Esophagus squamous epithelium (tissue), 5 donors: ENCODE measurements at places on chromosomes 13 and 19.

- no peak for DNase-seq
These were observed 9.6 kb downstream of the FAM98C start for GRCh38 chr19:38412491-38412890.

DNA sequence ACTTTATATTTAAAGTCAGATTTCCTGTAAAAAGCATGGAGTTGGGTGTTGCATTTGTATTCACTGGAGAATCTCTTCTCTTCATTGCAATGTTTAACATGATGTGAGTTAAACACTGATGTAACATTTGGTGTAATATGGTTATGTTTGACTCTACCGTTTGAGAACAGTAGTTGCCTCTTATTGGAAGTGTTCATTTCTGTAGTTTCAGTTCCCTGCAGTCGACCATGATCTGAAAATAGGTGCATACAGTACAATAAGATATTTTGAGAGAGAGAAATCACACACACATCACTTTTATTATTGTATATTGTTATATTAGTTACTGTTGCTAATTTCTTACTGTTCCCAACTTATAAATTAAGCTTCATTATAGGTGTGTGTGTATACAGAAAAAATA, 105.2 kb upstream of the SPACA7 start:
- DNase-seq, result no peak

DNA sequence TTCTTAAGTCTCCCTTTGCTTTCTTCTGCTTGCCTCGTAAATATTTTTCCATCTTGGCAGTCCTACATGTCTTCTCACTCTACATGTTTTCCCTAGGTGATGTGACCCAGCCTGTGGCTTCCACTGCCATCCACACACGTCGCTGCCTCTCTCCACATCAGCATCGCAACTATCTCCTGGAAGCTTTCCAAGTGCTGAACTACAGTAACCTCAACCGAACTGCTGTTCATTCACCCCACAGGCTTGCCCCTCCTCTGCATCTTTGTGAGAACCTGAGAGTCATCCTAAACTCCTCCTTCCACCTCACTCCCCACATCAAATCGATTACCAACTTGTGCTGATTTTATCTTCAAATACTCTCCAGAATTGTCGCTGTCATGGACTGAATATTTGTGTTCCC, 41.2 kb upstream of the USPL1 start:
- DNase-seq, result no peak

- no peak for DNase-seq
These were observed 904 bp upstream of the SOX1 start for GRCh38 chr13:112065867-112066623.

- DNase-seq, result no peak
These were observed 70.6 kb downstream of the MTUS2 start for GRCh38 chr13:28890712-28891111.

DNA sequence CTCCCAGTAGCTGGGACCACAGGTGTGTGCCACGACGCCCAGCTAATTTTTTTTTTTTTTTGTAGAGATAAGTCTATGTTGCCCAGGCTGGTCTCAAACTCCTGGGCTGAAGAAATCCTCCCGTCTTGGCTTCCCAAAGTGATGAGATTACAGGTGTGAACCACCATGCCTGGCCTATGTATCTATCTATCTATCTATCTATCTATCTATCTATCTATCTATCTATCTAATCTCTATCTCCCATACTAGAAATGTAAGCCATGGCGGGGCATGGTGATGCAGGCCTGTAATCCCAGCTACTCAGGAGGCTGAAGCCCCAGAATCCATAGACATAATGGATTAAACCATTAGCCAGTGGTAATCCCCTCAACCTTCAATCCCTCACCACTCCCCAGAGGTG, 6.5 kb upstream of the SERTAD3 start:
- DNase-seq, result no peak

- DNase-seq, result no peak
These were observed 8.8 kb downstream of the BIVM start for GRCh38 chr13:102807699-102808098.

DNA sequence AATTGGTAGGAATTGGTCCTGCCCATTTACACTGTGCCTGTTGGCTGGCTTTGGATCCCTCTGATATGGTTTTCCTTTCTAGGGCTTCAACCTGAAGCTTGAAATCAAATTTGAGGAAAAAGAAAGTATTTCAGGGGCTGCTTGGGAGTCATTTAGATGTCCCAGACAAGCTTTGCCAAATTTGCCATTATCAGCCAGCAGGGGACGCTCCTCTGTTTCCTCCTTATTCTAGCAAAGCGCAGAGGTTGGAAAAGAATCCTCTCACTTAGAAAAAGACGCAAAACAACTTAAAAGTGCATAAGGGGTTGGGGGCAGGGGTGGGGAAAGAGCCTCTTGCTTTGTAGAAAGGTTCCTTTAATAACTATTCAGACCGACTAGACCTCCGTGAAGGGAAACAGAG, 1211.1 kb upstream of the PCDH20 start:
- no peak for DNase-seq

DNA sequence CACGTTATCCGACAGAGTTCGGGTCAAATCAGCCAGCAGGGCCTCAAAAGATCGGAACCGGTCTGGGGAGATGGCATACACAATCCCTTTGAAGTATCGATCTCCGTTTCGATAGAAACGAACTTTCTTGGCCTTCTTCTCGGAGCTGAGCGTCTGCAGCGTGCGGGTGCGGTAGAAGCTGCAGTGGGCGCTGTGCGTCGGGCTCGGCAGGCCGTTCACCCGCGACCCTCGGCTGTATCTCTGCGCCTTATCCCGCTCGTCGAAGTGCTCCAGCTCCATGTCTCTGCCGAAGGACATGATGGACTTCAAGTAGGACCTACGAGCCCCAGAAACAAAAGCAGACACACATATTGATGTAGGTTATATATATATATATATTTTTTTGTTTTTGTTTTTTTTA, 5.3 kb downstream of the DCLK1 start:
- no peak for DNase-seq

DNA sequence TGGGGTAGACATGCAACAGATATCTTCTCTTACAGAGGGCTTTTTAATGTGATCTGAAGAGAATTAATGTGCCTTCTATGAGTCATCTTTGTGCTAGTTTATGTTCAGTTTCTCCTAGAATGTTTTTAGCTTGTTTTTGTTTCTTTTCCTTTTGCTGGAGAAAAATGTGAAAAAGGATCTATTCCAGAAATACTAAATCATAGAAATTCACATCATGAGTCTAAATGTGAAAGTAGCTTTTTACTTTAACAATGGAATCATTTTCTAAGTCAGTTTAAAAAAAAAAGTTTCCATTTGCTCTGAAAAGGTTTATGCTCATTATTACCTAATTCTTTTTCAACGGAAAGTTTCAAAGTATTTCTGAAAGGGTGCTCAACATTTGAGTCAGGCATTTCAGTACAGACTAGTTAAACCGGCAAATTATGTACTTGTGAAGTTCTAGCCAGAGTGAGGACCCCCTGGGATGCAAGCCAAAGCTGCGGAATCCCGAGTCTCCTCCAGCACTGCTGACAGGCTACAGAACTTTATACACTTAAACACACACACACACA, 72.9 kb downstream of the SPATA13 start:
- no peak for DNase-seq

DNA sequence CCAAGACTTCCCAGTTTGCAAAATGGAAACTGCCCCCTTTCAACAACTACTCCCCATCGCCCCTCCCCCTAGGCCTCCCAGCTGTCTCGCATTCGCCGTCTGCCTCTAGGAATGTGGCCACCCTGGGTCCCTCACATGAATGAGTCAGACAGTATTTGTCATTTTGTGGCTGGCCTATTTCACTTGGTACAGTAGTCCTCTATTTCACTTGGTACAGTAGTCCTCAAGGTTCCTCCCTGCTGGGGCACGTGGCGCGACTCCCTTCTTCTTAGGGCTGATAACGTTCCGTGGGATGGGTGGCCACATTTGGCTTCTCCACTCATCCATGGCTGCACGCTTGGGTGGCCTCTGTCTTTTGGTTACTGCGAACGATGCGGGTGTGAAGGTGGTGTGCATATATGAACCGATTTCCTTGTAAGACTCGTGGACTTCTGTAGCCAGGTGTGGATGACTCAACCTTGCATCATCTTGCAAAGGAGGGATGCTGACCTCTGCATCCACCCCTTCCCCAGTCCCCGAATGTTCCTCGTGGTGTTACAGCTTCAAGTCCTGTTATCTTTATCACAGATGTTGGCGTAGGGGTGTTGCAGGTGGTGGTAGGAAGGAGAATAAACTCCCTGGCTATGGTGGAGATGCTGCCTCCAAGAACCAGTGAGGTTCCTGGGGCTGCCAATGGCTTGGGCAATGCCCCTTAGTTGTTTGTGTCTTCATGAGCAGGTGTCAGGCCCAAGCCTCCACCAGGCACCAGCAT, 112.1 kb upstream of the SOX1 start:
- no peak for DNase-seq

- DNase-seq, result no peak
These were observed 2.9 kb downstream of the FFAR1 start for GRCh38 chr19:35350591-35350990.

- no peak for DNase-seq
These were observed 322.8 kb upstream of the EDNRB start for GRCh38 chr13:78241278-78241919.

GRCh38 chr19:48836089-48837017, at the start of gene HSD17B14:
Gene HSD17B14 (minus strand): TSS chr19:48836491. CDS start chr19:48836411, 80 bp downstream.
- DNase-seq, result no peak

GRCh38 chr19:55406826-55407549, 600 bp downstream of the UBE2S start:
- DNase-seq, result no peak

DNA sequence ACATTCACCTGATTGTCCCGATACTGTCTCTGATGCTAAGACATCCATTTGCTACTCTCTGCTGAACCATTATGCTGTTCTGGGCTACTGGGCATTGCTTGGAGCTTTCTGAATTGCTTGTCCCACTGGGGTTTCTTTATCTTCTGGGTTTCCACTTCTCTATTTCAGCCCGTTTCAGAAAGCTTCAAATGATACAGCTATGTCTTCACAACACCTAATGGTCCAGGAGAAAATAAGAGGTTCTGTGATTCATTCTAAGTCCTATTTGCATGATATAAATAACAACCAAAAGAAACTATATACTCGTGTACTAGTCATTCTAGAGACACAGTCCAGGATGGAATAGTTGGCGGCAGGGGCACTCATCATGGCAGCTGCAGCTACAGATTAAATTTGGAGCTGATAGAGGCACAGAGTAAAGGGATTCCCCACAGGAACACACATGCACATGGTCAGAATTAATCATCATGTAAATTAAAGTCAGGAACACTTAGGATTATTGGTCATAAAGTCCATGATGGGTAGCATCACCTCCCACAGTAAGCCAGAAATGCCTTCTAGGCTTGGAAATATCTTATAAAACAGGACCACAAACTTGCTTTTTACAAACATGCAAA, 33.3 kb upstream of the SCEL start:
- no peak for DNase-seq

- DNase-seq, result no peak
These were observed 276.4 kb downstream of the KLF5 start for GRCh38 chr13:73335210-73335609.

- no peak for DNase-seq
These were observed 9.1 kb downstream of the PNPLA6 start for GRCh38 chr19:7544626-7545025.

DNA sequence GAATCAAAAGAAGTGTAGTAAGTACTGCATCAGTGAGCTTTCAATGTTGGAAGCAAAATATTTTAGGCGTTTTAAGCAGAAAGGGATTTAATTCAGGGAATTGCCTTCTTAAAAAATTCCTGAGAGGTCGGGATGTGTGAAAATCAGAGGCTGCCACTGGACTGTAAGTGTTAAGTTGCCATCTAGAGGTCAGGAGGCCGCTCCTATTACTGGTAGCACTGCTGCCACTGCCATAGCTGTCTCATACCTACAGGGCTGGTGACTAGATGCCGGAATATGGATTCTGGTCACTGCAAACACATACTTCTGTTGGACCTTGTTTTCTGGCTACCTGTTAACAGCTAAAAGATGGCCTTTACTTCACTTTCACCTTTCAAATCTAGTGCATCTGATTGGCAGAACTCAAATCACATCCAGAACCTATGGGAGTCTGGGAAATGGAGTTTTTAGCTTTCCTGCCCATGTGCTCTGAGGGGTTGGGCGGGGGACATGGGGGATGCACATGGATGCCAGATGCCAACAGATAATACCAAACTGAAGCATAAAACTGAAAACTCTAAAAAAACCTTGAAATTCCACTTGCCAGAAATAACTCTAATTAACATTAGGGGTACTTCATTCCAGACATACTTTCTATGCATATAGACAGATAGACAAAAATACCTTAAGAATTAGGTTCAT, 29.8 kb downstream of the DGKH start:
- DNase-seq, result no peak

DNA sequence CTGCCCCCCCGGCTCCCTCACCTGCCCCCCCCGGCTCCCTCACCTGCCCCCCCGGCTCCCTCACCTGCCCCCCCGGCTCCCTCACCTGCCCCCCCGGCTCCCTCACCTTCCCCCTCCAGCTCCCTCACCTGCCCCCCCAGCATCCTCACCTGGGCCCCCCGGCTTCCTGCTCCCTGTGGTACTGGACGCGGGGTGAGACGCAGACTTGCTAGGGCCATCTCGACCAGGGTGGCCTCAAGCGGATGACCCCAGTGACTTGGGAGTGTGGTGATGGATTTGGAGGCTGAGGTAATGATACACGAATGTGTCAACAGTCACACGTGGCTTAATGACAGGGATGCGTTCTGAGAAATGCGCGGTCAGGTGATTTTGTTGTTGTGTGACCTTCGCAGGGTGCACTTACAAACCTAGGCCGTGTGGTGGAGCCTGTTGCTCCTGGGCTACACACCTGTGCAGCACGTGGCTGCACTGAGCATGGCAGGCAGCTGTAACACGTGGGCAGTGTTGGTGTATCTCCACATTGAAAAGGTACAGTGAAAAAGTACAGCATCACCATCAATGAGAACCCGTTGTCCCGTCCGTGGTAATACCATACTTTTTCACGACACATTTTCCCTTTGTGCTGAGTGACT, 197.8 kb downstream of the TEX29 start:
- no peak for DNase-seq

DNA sequence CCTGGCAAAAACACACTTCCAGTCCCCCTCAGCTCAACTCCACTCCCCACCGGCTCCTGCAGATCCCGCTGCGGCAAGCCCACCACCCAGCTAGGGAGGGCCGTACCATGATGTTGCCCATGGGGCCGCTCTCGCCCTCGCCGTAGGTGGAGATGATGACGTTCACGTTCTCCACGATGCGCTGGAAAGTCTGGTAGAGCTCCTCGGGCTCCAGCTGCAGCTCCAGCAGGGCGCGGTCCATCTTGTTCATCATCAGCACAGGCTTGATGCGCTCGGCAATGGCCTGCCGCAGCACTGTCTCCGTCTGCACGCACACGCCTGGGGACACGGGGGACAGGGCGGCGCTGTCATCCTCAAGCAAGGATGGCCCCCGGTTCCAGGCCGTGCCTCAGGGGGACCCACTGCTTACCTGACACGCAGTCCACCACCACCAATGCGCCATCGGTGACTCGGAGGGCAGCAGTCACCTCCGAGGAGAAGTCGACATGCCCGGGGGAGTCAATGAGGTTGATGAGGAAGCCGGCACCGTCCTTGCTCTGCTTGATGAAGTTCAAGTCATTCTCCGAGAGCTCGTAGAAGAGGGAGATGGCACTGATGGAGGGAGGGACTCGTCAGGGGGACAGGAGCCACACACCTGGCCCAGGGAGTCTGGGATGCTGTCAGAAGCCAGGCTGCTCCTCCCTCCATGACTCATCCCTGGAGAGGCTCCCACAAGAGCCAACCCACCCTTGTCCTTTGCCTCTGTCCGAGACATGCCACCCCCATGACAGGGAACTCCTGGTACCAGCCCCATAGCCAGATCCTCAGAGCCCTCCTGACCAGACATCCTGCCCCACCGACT, 2.3 kb downstream of the EEF2 start:
- DNase-seq, result no peak
